Suprapubic skin (tissue), 4 donors: ENCODE measurements at places on chromosomes 2 and 18. TPM values are rescaled to one million over a fixed set of nuclear protein-coding genes. Genes with fewer than 3 reads are reported as not detected.

MOB1A gene
- 81.7 TPM for total RNA-seq

GRCh38 chr18:67845035-67845434 lies 328.5 kb upstream of the DSEL start:
- DNase-seq, result no peak

DNA sequence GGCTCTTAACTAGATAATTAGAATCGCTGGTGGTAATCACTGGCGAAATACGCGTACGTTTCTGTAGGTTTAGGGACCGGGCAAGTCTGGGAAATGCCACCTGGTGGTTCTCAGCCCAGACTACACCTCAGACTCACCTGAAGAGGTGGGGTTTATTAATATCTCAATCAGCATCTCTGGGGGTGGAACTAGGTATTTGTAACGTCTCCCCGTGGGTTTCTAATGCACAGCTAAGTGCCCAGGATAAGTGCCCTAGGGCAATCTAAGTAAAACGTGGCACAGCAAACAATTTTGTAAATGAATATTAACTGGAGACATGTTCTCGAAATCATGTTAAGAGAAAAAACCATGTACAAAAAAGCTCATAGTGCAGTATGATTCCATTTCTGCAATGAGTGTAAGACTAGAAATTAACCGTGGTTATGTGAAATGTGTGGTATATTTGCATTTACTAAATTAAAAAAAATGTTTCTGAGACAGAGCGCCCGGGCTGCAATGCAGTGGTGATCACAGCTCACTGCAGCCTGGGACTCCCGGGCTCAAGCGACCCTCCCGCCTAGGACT lies 760 bp upstream of the CNOT11 start:
- DNase-seq, result no peak

DNA sequence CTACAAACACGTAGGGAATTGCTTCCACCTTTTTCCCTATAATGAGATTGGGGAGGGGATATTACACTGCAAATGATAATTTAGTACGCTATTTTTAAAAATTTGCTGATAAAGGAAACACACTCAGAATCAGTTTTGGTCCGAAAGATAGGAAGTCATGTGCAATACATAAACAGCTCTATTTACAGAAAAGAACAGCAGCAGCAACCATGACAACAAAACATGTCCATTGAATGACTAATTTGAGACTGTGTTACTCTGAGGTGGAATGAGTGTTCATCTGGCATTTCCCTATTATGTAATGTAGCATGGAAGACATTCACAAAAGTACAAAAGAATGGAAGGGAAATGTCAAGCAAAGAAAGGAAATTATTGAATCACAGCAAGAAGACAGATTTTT lies 337.2 kb downstream of the NBAS start:
- DNase-seq, result no peak

- DNase-seq, result no peak
These were observed 221.1 kb downstream of the RDH14 start for GRCh38 chr2:18339326-18339725.

- no peak for DNase-seq
These were observed 70.6 kb upstream of the TCF7L1 start for GRCh38 chr2:85062565-85062964.

DNA sequence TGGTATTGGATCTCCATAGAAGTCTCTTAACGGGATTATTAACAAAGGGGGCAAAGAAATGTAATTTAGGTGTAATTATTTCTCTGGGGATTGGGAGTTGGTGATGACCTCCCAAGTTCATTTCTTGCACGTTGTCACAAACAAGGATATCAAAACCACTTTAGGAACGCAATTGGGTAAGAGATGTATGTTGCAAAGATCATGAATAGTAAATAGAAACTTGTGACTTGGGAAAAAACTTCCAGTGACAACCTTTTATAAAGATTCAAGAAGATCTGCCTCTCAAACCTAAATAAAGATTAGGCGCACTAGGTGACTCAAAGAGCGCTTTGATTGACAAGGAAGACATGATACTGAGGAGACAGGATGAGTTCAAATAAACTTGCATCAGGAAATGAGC lies 127.8 kb upstream of the TRIB2 start:
- DNase-seq, result no peak

DNA sequence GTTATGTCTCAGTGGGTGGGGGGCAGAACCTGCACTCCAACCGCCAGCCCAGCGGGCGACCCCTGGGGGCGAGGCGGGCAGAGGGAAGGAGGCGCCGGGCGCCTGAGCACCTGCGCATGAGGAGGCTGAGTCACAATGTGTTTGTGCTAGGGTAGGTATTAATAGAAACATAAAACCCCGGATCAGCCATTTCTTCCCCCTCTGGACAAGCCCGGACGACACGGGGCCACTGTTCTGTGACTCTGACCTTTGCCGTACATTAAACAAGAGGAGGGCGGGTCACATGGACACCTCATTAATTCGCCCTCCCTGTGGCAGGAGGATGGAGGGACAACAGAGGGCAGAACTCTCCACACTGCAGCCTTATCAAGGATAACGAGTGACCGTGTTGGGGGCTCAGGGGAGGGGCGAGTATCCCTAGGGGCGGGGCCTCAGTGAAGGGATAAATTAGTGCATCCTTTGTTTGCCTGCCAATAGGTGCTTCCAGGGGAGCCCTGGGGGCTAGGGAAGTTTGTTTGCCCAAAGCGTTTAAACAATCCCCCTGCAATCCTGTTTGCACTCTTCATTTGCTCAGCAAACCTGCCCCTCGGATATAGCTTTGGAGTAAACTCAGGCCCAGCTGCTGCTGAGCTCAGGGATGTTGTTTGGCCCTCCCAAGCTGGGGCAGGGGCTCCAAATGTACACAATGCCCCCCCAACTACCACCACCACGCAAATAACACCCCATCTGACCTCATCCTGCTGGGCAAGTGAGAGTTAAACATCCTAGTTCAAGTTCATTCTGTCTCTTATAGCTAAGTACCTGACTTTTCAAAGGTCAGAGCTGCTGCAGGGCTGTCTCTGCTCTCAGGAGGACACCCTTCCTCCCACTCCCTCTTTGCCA lies 171.2 kb upstream of the GLI2 start:
- no peak for DNase-seq

GAL3ST2 gene
- total RNA-seq, result not detected

DNA sequence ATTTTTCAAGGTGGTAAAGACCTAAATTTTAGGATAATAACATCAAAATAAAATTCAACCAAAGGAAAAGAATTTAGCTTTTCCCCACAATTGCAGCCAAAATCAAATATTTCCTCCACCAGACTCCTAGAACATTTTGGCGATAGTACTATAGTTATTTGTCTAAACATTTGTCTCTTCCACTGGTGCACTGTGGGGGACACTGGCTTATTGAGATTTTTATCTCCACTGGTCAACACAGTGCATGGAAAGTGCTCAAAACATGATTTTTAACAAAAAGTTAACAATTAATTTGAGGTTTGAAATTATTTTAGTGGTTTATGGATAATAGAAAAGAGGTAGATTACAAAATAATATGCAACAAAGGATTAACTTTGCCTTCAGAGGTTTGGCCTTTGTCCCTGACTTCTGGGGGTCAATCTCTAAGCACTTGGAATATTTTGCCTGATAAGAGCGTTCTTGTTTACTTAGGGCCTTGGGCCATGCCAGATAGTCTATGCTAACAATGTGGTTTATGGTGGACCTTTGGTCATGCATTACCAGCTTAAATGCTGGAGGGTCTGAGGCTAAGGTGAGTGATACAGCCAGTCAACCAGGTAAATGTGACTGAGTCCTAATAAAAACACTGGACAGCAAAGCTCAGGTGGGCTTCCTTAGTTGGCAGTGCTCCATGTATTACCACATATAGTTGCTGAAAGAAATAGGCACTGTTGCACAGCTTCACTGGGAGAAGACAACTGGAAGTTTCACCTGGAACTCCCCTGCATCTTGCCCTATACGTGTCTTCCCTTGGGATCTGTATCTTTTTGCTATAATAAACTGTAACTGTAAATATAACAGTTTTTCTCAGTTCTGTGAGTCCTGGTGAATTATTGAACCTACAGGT lies 67.2 kb upstream of the SATB2 start:
- DNase-seq, result no peak

- no peak for DNase-seq
These were observed 80.0 kb downstream of the ETAA1 start for GRCh38 chr2:67476809-67477790.

DNA sequence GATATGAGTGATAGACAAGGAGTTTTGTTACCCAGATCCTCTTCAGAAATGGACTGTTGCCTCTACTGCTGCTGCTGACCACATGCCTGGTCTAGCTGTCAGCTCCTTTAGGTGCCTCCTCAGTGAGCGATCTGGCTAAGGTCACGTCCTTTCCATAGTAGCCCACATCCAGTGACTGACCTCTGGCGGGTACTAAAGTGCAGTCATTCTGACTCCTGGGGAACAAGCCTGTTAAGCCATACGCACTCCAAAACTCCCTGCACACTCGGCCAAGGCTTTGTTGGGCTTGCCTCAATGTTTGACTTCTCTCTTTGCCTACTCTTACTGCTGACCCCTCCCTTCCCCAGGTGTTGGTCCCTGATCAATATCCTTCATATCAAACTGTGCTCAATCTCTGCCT lies 685.2 kb downstream of the IRS1 start:
- DNase-seq, result no peak

- no peak for DNase-seq
These were observed 476.3 kb upstream of the VWC2L start for GRCh38 chr2:213934560-213934959.

DNA sequence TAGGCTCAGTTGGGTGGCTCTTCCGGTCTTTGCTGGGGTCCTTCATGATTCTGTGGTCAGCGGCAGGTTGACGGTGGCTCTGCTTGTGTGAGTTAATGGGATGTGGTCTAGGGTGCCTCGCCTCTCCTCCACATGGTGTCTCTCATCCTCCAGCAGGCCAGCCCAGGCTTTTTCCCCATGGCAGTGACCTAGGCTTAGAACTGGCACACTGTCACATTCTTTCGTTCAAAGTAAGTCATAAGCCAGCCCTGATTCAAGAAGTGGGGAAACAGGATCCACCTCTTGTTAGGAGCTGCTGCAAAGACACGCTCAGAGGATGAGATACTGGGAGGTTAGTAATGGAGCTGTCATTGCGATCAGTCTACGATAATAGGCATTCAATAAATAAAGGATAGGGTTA lies 46.0 kb upstream of the CTIF start:
- no peak for DNase-seq

DNA sequence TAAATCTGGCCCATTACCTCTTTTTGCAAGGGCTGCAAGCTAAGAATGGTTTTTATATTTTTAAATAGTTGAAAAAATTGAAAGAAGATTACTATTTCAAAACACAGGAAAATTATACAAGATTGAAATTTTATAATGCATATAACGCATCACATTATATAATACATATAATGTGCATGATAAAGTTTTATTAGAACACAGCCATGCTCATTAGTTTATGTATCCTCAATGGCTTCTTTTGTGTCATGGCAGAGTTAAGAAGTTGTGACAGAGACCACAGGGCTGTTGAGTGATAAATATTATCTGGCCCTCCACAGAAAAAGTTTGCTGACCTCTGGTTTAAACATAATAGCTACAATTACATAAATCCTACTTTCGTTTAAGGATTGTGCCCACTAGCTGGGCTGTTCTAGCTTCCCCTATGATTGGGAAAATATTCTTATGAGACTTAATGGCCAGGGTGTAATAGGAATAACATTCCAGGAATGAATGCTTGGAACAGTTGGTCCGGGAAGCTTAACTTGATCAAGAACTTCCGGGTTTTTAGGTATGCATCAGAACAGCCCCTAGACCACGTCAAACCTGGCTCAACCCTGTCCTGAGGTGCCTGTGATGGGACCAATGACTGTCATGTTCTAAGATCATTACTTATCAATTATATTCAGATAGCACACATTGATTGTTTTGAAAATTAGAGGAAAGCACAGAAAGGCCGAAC lies 98.7 kb upstream of the LPIN2 start:
- no peak for DNase-seq

DNA sequence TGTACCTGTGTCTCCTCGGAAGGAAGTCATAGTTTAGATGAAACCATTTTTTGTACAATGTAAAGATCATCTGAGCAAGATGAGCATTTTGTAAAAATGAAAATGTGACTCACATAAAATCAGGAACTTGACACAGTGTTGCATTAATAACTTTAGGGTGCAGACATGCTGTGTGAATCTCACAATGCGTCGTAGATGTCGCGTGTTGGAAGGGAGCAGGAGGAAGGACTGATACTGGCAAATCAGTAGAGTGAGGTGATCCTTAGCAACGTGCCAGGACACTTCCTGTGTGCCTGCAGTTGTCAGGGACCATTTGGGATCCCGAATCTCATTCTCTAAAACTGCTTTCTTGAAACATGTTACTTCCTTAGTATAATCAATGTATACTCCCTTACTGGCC lies 103.1 kb downstream of the SH3BP4 start:
- DNase-seq, result no peak

DNA sequence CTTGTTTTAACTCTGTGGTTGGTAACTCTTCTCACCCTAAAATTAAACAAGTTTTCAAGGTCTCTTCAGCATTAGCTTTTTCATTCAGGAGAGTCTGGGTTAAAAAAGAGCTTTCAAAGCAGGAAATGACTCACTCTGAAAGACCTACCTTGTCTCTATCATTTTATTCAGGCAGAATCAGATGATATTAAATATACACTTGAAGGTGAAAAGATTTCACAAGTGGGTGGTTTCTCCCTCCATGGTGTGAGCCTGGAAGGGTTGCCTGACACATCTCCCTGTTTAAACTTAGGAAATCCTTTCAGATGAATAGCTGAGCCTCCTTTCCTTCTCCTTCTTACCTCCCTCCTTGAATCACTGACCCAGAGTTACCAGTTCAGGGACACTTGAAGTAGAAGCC lies 1402.0 kb upstream of the PIK3C3 start:
- DNase-seq, result no peak

- DNase-seq, result no peak
These were observed 21.0 kb upstream of the ZBTB7C start for GRCh38 chr18:48430150-48430549.

NCOA1 gene
- total RNA-seq, result 48.7 TPM

DNA sequence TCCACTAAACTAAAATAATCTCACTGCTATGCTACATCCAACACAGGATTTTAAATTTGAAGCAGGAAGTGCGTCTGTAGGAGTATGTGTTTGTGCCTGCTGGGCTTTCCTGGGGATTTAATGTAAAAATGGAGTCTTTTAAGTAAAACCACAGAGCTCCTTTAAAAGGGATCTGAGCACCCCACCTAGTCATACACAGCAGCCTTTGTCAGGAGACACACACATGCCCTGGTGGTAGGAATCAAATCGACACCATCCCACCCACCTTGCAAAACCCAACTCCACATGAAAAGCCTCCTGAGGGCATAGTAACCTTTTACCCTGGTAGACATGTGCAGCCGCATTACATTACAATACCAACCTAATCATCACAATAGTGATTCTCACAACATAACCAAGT lies 29.1 kb downstream of the UXS1 start:
- no peak for DNase-seq

- no peak for DNase-seq
These were observed 8.0 kb downstream of the ATAD2B start for GRCh38 chr2:23918837-23919489.

DNA sequence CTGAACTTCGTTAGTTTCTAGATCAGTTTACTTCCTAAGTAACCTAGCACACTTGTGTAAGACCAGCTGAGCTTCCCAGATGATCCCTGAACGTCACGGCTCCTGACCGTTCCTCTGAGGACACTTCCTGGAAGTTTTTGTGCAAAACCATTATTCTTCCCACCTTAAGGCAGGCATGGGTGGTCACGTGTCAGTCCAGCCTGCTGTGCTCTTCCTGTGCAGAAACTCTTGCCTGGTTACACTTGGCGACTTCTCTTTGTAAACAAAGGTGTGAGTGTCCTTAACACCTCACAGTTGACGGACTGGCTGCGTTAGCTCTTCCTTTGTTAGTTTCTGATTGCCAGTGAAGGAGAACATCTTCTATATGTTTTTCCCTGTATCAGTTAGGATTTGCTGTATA lies 118.3 kb downstream of the SH3RF3 start:
- peak; percentile 6 for DNase-seq

- DNase-seq, result no peak
These were observed 43.9 kb upstream of the RAB11FIP5 start for GRCh38 chr2:73156539-73157124.

TMEM178A gene
- 0.68 TPM for total RNA-seq
